ENCODE measurements at places on chromosomes 13 and 19.

DNA sequence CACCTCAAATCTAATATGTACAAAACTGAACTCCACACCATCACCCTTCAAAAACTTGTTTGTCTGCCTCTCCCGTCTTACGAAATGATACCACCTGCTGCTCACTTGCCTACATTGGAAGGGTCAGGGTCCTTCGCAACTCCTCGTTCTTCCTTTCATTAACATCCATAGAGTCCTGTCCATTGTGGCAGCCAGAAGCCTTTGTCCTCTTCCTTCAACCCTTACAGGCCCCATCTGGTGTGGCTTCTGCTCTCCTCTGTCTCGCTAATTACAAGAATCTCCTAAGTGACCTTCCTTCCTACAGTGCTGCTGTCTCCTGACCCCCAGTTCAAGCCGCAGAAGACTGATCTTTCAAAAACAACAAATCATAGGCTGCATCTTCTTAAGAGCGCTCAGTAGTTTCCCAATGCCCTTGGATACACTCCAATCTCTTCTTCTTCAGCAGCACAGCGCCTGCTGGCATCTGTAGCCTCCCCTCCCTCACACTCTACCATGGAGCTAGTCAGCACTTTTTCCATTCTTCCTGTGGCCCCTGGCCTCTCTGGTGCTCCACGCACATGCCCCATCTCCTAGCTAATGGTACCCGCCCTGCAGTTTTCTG is 382.7 kb downstream of the LIG4 start:
- no peak for DNase-seq

DNA sequence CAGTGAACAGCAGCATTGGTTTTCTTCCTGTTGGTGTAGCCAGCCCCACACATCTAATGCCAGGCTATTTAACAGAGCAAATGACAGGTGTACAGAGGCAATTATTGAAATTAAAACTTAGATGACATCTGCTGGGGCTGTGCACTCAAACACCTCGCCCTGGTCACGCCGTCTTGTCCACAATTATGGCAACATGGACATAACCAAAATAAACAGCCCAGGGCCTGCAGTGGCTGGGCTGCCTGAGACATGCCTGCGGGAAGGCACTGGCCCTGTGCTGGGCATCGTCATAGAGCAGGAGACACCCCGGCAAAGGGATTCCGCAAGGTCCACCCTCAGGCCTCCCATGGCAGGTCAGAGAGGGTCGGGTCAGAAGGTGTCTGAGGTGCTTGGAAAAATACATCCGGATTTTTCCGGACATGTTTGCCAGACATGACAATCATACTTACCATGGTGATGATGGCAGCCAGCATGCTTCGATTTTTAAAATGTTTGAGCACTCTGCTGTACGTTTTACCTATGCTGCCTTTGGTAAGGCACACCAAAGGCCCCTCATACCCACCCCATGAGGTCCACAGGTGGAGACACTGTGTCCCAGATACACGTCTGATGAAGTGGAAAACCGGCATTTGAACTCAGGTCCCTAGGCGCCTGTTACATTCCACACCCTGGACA is 47.8 kb downstream of the TSHZ3 start:
- no peak for DNase-seq

DNA sequence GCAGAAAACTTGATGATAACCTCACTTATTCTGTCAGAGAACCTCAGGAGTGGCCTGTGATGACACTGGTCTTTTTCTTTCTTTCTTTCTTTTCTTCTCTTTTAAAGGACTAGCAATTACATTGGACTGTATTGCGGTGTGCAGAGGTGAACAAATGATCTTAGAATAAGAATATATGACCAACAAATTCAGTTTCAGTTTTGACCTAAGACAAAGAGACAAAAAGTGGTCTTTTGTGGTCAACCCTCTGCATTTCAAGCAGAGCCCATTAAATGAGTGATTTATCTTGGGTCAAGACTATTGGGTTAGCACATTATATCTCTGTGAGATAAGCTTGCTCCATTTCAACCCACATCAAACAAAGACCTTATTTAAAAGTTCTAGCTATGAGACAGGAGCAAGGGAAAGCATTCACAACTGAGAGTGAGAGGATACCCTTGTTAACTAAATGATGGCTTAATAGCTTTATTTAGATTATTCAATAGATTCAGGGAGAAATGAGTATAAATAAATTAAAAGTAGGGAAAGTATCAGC is 644.4 kb downstream of the PCDH9 start:
- DNase-seq: no peak

DNA sequence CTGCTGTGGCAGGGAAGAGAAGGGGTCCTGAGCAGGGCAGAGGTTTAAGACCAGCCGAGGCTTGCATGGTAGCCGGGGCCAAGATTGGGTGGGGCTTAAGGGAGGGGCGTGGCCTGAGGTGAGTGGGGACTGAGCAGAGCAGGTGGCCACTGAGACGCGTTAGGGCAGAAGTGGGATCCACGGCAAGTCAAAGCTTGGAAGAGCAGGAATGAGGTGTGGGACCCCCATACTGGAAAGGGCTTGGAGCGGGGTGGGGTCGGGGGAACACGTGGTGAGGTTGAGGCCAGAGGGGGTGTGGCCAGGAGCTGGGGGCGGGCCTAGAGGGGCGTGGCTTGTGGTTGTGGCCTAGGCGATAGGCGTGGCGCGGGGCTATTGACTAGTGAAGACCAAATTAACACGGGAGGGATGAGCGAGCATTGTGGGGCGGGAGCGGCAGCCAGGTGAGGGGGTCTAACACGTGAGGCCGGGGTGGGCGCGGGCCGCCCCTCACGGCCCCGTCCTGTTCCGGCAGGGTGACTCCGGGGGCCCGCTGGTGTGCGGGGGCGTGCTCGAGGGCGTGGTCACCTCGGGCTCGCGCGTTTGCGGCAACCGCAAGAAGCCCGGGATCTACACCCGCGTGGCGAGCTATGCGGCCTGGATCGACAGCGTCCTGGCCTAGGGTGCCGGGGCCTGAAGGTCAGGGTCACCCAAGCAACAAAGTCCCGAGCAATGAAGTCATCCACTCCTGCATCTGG is 3.3 kb downstream of the CFD start:
- peak; percentile 63 for DNase-seq

- no peak for DNase-seq
Measured at GRCh38 chr13:66689037-66689619, 541.0 kb downstream of the PCDH9 start.

DNA sequence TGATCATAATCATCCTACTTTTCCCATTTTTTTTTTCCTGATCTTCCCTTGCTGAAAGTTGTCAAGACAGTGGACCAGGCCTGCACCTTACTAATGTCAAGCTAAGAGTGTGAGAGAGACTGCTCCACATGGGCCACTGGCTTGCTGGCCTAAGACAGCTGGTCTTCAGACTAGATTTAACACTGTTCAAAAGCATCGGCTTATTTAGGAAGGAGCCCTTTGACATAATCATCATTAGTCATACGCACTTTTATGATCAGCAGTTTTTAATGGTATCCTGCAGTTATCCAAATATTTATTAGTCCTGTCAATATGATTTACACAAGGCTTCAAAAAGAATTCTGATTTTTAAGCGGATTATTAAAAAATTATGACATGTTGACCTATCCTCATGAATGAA is 270.6 kb downstream of the DNAJC15 start:
- no peak for DNase-seq

GRCh38 chr19:30861919-30862318 is 487.3 kb downstream of the TSHZ3 start:
- no peak for DNase-seq

GRCh38 chr19:56137405-56137804 is 3.7 kb upstream of the ZNF444 start:
- no peak for DNase-seq

DNA sequence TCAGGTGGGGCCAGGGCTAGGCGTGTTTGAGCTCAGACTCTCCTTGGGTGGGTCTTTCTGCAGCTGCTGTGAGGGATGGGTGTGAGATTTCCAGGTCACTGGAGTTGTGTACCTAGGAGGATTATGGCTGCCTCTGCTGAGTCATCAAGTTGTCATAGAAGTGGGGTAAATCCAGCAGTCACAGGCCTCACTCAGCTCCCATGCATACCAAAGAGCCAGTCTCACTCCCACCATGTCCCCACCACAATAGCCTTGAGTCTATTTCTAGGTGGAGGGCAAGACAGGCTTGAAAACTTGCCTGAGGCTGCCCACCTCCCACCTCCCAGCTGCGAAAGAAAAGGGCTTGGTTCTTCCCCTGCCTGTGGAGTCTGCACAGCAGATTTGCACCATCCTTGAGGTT is 194.0 kb upstream of the PCDH17 start:
- no peak for DNase-seq

GRCh38 chr13:106475852-106476251 is 59.6 kb downstream of the EFNB2 start:
- DNase-seq: no peak

- DNase-seq: no peak
Measured at GRCh38 chr13:89380101-89380500, 1708.9 kb downstream of the SLITRK5 start.

GRCh38 chr13:114203536-114203935 is 24.5 kb downstream of the CFAP97D2 start:
- no peak for DNase-seq

- DNase-seq: no peak
Measured at GRCh38 chr13:75312884-75313520, 169.0 kb downstream of the TBC1D4 start.

DNA sequence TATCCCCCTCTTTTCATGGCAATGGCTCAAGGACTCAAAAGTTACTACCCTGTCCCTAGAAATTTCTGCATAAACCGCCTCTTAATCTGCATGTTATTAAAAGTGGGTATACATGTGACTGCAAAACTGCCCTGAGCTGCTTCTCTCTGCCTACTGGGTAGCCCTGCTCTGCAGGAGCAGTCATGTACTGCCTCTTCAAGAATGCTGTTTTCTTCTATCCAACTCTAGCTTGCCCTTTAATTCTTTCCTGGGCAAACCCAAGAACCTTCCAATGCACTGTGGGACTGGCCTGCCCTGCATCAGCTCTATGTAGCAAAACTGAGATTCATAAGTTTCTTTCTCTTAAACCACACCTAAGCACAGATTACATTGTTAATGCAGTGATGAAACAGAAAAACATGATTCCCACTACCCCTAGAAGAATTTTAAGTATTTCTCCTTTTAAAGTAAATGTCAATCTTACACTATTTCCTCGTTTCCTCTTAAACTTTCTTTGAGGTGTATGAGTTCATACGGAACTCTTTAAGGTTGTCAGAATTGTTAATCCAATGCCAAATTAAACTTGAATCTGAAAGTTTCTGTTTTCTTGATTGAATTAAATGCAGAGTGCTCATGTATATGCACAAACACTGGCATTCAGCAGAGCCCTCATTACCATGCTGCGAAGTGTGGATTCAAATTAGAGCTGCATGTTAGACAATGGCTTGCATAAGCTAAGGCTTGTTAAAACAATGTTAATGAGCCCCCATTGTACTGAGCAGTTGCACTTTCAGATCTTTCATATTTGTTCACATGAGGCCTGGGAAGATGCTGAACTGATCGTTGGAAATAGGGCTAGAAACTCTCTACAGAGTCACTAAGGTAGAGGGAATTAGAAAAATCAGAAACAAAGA is 669.9 kb upstream of the PCDH20 start:
- no peak for DNase-seq

DNA sequence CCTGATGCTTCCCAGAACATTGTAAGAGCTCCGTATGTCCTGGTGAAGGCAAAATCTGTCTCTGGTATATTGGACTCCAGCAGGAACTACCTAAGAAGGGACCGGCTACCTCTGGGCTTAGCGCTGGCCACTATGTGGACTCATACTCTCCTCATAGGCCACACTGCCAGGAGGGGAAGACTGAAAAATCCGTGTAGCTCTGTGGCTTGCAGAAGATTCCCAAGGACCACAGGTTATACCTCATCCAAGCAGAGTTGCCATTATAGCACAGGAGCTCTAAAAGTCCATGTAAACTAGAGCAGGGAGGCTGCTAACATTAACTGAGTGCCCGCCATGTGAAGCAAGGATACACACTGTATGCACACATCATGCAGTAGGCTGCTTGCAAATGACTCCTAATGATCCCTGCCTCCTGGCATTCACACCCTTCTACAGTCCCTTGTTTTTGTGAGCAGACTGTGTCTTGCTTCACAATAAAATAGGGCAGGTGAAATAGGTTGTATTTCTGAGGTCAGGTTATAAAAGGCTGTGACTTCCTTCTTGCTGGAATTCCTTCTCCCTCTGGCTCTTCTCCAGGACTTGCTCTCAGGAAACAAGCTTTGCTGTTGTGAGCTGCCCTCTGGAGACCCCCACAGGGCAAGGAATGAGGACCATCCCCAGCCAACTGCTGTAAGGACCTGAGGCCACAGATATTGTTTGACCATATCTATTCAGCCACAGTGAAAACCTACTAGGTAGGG is 192.6 kb upstream of the UBL3 start:
- no peak for DNase-seq

- no peak for DNase-seq
Measured at GRCh38 chr13:83878691-83879430, 3.4 kb downstream of the SLITRK1 start.

- no peak for DNase-seq
Measured at GRCh38 chr13:30019648-30020626, 169.5 kb upstream of the UBL3 start.

DNA sequence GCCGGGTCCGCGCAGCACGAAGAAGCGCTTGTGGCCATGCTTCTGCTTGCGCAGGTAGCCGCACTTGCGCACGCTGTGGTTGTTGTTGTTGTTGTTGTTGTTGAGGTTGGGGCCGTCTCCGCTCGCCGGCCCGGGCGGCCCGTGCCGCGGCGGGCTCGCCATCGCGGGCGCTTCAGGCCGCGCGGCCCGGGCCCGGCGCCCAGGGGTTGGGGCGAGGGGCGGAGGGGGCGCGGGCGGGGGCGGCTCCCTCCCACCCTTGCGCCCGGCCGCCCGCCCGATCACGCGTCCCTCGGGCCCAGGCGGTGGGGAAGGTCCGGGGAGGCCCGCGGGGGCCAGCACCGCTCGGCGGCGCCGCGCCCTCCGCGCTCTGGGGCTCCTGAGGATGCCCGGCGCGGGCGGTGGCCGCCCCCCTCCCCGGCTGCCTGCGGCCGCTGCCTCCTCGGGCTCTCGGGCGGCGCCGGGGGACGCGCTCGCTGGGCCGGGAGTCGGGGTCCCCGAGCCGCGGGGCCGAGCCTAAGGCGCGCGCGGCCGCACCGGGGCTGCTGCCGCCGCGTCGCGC is 412 bp downstream of the IRS2 start:
- no peak for DNase-seq

GRCh38 chr13:109548374-109548773 is 238.0 kb downstream of the IRS2 start:
- no peak for DNase-seq

- no peak for DNase-seq
Measured at GRCh38 chr13:66855131-66855530, 375.0 kb downstream of the PCDH9 start.

- no peak for DNase-seq
Measured at GRCh38 chr19:41584931-41585330, 9.0 kb downstream of the CEACAM21 start.

GRCh38 chr13:99124794-99125316 is 75.8 kb upstream of the UBAC2 start:
- no peak for DNase-seq

- peak; percentile 10 for DNase-seq
Measured at GRCh38 chr13:30679483-30680330, 55.6 kb upstream of the ALOX5AP start.

GRCh38 chr13:25018729-25019115 is 77.2 kb upstream of the PABPC3 start:
- no peak for DNase-seq

Data from stimulated activated CD8-positive, alpha-beta memory T cell treated with anti-CD3 and anti-CD28 coated beads, Interleukin-4, amount 100 ng/mL, for 4 hours (primary cell).